Progenitor cell of endocrine pancreas (in vitro differentiated cells): ENCODE measurements at places on chromosomes 5 and 9. TPM values are rescaled to one million over a fixed set of nuclear protein-coding genes. Genes with fewer than 3 reads are reported as not detected.

The SLC36A1 gene
- 14.2 and 14.8 TPM in 2 replicates for total RNA-seq

The KIF4B gene
- total RNA-seq: not detected in 2 replicates

The COL23A1 gene
- 0.36 and 0.64 TPM in 2 replicates for total RNA-seq

The DBH gene
- total RNA-seq: not detected in 2 replicates

The PIP5K1B gene
- total RNA-seq: 1.5 and 2.0 TPM in 2 replicates

DNA sequence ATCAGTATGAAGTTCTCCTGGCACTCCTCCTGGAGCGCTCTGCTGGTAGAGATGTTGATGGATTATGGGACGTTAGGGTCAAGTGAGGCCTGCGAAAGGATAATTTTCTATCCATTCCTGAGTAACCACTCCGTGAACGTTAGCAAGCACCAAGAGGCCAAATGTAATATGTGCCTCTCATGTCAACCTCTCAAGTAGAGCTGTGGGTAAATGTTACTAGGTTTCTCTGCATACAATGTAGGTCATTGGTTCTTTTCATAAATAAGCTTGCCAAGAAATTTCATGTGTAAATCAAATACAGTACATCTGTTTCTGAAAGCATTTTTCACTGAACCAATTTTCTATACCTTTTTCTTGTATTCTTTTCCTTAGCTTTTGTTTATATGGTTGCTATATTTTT, 126.3 kb downstream of the KDM4C start:
- no peak for DNase-seq

- peak; percentile 76 for DNase-seq
Measured at GRCh38 chr9:37913480-37914153, 9.7 kb upstream of the SLC25A51 start.

- DNase-seq: no peak
Measured at GRCh38 chr5:147339313-147339712, 104.5 kb downstream of the STK32A start.

DNA sequence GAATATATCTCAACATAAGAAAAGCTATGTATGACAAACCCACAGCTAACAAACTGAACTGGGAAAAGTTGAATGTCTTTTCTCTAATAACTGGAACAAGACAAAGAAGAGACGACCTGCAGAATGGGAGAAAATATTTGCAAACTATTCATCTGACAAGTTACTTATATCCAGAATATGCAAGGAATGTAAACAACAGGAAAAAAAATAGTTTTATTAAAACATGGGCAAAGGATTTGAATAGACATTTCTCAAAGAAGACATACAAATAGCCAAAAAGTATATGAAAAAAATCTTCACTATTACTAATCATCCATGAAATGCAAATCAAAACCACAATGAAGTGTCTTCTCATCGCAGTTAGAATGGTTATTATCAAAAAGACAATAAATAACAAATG, 181.7 kb upstream of the TLX3 start:
- no peak for DNase-seq

GRCh38 chr5:82991678-82992323, 85.4 kb downstream of the TMEM167A start:
- no peak for DNase-seq

- DNase-seq: no peak
Measured at GRCh38 chr9:7533376-7534090, 266.0 kb downstream of the DMAC1 start.

- no peak for DNase-seq
Measured at GRCh38 chr9:38357350-38358114, 35.0 kb upstream of the ALDH1B1 start.

DNA sequence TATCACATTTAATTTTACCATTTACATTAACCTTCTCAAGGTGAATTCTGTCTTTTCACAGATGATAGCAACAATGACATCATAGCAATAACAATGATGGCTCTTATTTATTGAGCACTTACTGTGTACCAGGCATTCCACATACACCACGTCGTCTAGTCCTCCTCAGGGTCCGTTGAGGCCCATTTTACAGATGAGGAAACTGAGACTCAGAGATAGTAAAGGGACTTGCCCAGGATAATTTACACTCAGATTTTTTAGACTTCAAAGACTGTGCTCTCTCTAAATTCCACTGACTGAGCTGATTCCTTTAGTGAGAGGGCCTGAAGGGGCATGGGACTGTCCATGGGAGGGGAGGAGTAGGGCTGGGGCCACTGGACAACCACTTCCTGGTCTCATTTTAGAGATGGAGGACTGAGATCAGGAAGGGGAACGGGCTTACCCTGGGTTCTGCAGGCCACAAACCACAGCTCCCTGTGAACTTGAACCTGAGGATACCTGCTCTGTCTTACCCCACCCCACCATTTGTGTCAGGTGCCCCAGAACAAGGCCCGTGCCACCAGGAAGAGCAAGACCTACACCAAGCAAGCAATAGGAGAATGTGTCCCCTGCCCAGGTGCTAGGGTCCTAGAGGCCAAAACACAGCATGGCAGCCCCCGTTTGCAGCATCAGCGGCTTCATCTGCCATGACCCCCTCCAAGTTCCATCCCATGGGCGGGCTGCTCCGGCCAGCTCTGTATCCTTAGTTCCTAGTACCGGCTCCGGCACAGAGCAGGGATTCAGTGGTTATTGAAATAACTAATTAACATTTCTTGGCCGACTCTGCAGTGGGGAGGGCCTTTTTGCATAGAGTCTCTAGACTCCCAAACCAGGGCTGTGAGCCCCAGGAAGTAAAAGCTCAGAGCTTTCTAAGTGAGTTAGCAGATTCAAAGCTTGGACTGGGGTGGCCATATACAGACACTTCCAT, 96.6 kb downstream of the RGS3 start:
- no peak for DNase-seq

DNA sequence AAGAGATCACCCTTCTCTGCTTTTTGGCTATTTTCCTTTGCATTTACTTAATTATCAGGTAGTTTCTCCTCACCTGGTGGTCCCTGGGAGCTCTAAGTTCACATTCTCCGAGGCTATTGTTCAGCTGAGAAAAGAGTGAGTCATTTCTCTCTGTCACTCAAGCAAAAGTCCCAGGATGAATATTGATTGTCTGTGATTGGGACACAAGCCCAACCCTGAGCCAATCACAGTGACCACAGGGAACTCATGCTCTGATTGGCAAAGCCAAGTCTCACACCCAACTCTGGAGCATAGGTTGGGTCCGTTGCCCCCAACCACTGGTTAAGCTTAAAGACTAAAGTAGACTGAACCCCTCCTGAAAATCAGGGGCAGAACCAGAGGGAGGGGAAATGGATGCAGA, 27.8 kb upstream of the FAT2 start:
- no peak for DNase-seq

DNA sequence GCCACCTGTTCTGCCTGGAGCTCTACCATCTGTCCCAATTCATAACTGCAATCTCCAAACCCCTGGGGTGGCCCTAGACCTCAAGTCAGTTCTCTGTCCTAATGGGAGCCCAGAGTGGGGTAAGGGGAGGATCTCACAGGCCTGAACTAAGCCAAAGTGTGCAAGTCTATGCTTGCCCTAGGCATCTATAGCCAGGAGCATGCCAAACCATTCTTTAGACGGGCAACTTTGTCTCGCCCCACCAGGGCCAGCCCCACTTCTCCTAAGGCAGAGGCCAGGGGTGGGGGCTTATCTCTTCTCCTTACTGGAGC, 3.3 kb downstream of the ACSL6 start:
- no peak for DNase-seq

GRCh38 chr9:91207397-91207728, 154.4 kb downstream of the AUH start:
- DNase-seq: no peak

GRCh38 chr9:111282845-111283244, 47.2 kb downstream of the OR2K2 start:
- DNase-seq: no peak

- DNase-seq: no peak
Measured at GRCh38 chr9:70805949-70806348, 315.5 kb downstream of the TRPM3 start.

DNA sequence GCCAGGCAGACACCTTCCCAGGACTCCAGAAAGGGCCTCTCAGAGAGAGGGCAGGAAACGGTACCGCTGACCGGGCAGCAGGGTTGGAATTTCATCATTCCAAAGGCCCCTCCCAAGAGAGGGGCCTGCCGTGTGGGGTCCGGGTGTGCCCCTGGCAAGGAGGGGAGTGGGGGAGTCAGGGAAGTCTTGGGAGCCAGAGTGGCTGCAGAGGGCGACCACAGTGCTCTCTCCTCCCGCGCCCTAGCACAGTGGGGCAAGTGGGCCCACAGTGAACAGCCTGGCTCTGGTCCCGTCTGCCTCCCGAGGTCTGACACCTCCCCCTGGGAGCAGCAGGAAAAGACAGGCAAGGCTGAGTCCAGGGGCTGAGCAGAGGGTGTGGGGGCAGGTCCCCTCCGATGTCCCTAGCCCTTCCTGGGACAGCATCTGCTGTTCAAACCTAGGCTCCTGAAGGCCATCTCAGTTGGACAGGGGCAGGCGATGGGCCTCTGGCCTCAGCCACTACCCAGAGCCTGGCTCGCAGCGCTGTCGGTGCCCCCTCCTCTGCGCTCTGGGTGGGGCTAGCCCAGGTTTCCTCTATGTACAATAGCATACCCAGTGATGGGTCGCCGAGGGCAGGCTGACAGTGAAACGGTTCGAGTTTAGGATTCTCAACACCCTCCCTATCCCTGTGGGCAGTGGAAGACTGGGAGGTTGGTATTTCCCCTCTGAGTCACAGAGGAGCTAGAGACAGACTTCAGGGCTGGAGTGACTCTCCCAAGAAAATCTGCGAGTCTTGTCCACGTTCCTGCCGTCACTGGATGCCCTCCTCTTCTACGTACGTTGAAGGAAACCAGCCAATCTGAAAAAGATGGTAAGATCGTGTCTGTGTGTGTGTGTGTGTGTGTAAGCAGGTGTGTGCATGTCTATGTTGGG, 25.4 kb upstream of the SARDH start:
- DNase-seq: no peak

DNA sequence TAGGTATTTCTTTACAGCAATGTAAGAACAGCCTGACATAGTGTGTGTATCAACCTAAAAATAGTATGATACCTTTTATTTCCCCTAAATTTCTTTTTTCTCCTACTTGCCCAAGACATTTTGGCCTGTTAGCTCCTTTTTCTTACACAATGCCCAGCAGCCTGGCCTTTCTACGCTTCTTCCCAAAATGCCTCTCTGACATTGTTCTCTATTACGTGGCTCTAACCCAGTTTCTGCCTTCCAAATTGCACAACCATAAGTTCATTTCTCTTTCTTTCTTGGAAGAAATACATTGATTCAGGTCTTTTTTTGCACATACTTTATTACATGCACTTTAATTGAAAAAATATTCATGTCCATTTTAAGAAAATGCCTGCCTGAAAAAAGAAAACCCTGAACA, 408.2 kb downstream of the PRR16 start:
- no peak for DNase-seq

GRCh38 chr5:96714450-96714849, 52.3 kb downstream of the CAST start:
- DNase-seq: no peak

GRCh38 chr5:149681252-149681651, 48.9 kb upstream of the PPARGC1B start:
- no peak for DNase-seq

GRCh38 chr9:82101475-82101874, 112.9 kb downstream of the SPATA31D1 start:
- DNase-seq: no peak

- DNase-seq: no peak
Measured at GRCh38 chr5:110651507-110651906, 75.0 kb downstream of the TMEM232 start.

DNA sequence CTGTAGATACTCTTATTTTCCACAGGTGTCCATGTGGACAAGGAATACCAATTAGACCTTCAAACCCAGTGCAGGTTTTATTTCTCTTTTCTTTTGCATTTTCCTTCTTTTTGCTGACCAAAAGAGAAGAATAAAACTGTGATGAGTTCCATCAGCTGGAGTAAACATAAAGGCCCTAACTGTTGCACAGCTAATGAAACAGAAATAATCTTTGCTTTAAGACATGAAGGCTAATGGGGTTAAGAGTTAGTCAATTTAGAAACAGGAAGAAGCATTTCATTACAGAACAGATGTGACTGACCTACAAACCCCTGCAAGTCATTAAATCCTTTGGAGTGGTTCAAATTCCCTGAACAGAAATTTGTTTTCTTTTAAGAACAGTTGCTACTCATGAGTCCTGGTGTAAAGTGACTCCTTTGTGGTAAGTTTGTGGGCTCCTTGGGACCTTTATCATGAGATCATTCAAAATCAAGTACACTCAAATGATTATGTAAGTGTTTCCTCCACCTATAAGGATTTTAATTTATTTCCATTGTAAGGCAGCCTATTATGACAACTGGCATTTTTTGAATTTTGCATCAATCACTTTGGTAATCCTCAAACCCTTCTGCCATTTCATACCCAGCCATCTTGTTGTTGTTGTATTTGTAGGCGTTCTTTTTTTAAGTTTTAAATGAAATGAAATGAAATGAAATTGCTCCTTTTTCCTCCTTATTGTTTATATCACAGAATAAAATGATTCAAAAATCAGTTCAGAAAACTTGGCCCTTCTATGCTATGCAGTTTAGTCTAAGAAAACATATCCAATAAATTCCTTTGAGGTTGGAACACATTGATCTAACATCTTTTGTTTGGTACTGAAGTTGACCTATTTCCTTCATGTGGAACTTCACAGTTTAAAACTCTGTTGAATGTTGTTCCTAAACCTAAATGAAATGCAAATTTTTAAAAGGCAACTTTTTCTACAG, 1.3 kb downstream of the MINAR2 start:
- DNase-seq: no peak

DNA sequence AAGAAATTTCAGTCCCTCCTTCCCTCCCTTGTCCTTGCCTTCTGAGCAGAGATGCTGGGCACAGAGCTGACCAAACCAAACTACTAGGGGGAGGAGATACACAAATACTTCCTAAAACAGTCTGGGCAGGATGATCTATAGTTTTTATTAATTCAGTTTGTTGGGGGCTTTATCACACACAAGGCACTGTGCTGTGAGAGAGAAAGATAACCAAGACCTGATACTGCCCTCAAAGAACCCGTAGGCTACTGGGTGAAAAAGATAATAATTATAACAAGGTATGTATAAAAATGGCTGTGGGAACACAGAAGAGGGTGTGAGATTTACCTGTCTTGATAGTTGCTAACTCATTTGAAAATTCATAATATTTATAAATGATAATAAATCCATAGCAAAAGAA, 354.7 kb downstream of the NDUFS4 start:
- no peak for DNase-seq

DNA sequence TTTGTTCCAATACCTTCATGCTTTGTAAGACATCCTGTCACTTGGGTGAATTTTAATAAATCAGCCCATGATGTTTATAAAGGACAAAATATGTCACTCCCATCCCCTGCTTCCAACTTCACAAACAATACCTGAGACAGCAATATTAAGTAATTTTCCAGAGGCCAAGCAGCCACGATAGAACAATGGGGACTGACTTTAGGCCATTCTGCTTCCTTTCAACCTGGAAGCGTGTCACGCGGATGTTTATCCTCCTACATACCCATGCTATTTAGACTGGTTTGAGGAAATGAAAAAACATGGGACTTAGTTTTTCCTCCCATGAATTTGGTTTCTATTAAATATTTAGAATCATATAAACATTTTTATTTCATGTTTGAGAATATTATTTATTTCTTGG, 82.9 kb downstream of the GRAMD2B start:
- DNase-seq: no peak

- no peak for DNase-seq
Measured at GRCh38 chr5:109669991-109670706, 19.6 kb upstream of the MAN2A1 start.
